ENCODE measurements at places on chromosomes 7 and 10.

GRCh38 chr10:29268011-29268410 lies 20.9 kb upstream of the LYZL1 start:
- no peaks in the 10 kb centered on the region for H3K27me3 ChIP-seq
- no peak overlapping the region for H3K4me3 ChIP-seq
- H3K4me1 ChIP-seq, result 0 out of 2 replicates have a peak, but pooled peaks cover 1% of the 10 kb centered on the region
- no peak for DNase-seq

DNA sequence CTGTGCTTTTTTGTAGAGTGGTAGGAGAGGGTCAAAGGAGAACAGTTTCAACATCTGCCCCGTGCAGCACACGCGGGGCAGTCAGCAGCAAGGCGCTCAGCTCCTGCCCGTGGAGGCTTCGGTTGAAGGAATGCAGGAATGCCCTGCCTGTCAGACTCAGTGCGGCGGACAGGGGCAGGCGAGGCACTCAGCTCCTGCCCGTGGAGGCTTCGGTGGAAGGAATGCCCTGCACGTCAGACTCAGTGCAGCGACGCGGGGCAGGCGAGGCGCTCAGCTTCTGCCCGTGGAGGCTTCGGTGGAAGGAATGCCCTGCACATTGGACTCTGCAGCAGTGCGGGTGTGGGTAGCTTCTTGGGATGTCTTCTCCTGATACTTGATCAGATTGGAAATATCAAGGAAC lies 37.0 kb downstream of the PPP2R2D start:
- DNase-seq, result no peak
- H3K27ac ChIP-seq, result no peak overlapping the region
- H3K27me3 ChIP-seq, result no peaks in the 10 kb centered on the region
- peaks cover 19% of the 10 kb centered on the region for H3K36me3 ChIP-seq
- H3K4me1 ChIP-seq, result no peaks in the 10 kb centered on the region

DNA sequence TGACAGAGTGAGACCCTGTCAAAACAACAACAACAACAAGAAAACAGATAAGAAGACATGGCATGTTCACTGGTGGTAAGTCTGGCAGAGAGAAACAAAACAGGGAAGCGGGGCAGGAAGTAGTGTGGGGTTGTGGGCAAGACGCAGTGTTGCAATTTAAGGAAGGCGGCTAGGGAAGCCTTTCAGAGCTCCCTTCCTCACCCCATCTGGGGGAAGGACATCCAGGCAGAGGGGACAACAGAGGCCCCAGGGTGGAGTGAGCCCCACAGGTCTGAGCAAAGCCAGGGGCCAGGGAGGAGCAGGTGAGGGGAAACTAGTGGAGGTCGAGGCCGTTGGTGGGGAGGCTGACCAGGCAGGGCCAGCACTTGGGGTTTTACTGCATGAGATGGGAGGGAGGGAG lies 16.8 kb downstream of the LAT2 start:
- no peak overlapping the region for H3K4me3 ChIP-seq
- no peaks in the 10 kb centered on the region for H3K4me1 ChIP-seq
- H3K27me3 ChIP-seq, result no peaks in the 10 kb centered on the region
- H3K36me3 ChIP-seq, result peaks cover 15% of the 10 kb centered on the region

DNA sequence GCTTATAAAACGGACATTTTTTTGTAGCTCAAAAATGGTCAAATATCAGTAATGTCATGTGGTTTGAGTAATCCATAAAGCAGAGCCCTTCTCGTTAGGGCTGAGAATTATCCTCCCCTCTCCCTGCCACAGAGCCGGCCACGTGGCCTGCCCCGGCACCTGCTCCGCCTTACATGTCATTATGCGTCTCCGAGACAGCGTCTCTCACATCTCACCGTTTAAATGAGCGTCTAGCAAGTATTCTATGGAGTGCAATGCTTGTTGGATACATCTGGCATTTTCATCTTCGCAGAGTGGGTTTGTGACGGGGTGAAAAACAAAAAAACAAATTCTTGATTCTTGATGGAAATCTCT lies 86.1 kb downstream of the CUX1 start:
- H3K36me3 ChIP-seq, result no peaks in the 10 kb centered on the region
- H3K27me3 ChIP-seq, result no peaks in the 10 kb centered on the region
- no peak for DNase-seq
- no peak overlapping the region for H3K27ac ChIP-seq

DNA sequence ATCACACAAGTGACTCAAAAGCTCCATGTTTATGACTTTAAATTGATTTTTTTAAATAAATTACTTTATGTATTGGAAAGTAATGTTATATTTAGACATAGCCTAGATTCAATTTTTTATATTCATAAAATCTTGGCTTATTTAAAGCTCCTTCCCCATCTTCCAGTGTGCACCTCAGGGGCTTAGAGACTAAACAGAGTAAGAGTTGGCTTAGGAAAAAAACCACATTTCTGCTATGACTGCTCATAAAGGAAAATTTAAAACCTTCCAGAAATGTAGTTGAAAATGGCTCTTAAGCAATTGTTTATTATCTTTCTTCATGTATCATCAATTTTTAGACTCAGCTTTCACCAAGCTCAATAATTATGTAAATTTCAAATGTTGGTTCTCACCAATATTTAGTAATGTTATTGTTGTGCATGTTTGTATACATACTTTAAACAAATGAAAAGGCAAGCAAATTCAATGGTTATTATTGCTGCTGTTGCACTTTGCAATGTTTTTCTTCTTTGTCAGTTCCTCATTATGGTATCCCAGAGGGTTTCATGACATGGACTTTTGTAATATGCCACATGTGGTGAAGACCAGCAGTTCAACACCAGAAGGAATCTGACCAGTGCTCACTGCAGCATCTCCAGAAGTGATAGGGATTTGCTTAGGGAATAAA lies 700.1 kb upstream of the ANKRD30A start:
- no peaks in the 10 kb centered on the region for H3K36me3 ChIP-seq
- H3K27me3 ChIP-seq, result no peaks in the 10 kb centered on the region
- no peaks in the 10 kb centered on the region for H3K4me1 ChIP-seq
- H3K27ac ChIP-seq, result no peak overlapping the region
- no peak overlapping the region for H3K4me3 ChIP-seq

GRCh38 chr7:103751311-103751880 lies 238.1 kb downstream of the RELN start:
- no peaks in the 10 kb centered on the region for H3K36me3 ChIP-seq
- no peak overlapping the region for H3K27ac ChIP-seq
- H3K27me3 ChIP-seq, result no peaks in the 10 kb centered on the region
- no peak overlapping the region for H3K4me3 ChIP-seq
- no peak for DNase-seq

GRCh38 chr10:128324058-128324827 lies 198.0 kb upstream of the MKI67 start:
- H3K27me3 ChIP-seq, result no peaks in the 10 kb centered on the region
- H3K36me3 ChIP-seq, result no peaks in the 10 kb centered on the region
- DNase-seq, result peak; percentile 31
- H3K27ac ChIP-seq, result no peak overlapping the region

DNA sequence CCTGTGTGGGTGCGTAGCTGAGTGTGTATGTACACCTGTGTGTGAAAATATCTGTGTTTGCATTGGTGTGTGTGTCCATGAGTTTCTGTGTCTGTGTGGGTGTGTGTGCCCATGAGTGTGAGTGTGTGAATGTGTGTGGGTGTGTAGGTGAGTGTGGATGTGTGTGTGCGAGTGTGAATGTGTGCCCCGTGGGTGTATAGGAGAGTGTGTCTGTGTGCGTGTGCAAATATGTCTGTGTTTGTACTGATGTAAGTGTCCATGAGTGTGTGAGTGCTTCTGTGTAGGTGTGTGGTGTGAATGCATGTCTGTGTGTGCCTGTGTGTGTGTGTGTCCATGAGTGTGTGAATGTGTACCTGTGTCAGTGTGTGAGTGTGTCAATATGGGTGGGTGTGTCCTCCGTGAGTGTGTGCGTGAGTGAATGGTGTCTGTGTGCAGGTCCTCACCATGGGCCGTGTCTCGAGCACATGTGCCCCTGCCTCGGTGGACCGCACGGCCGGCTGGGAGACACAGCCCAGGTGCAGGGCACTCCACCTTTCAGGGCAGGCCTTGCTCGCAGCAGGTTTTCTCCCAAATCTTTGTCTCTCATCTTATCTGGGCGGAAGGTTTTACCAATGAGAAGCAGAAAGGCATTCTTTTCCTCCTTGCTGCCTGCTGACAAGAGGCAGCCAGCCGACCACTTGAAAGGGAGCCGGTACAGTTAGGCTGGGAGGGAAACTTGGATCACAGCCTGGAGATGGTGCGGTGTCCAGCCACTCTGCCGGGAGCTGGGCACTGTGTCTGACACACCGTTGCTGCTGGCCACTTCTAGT lies 107.1 kb upstream of the FAM20C start:
- no peaks in the 10 kb centered on the region for H3K27me3 ChIP-seq
- DNase-seq, result no peak
- H3K4me1 ChIP-seq, result peaks cover 5% of the 10 kb centered on the region
- H3K36me3 ChIP-seq, result no peaks in the 10 kb centered on the region

DNA sequence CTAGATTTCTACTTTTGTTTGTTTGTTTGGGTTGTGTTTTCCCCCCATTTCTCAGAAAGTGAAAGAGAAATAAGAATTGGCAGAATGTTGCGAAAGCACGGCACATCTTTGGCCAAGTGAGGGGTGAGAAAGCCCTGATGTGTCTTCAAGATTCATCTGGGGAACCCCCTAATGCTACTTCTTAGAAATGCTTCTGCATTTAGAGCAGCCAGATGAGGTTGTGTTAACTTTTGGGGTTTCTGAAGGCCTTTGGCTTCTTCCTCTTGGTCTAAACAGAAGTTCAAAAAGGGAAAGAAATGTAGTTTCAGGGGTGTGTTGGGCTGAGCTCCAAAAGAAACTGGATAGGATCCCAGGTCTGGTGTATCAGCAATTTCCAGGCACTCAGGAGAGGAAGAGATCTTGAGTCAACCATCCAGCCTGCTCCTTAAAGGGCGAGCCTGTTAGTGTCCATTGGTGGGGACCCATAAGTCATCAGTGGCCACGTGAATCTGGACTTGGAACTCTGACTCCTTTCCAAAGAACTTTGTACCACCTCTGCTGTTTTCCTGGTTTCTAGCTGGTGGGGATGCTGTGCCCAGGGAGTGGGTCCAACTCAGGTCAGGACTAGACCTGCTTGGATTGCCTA lies 6.5 kb downstream of the DUSP5 start:
- H3K27me3 ChIP-seq, result no peaks in the 10 kb centered on the region
- no peak overlapping the region for H3K4me3 ChIP-seq
- H3K27ac ChIP-seq, result no peak overlapping the region
- no peak for DNase-seq
- H3K36me3 ChIP-seq, result peaks cover 5% of the 10 kb centered on the region

- DNase-seq, result no peak
- no peaks in the 10 kb centered on the region for H3K36me3 ChIP-seq
- no peak overlapping the region for H3K27ac ChIP-seq
- no peaks in the 10 kb centered on the region for H3K27me3 ChIP-seq
- H3K4me3 ChIP-seq, result no peak overlapping the region
These were observed 45.3 kb downstream of the ADRA2A start for GRCh38 chr10:111122127-111122526.

DNA sequence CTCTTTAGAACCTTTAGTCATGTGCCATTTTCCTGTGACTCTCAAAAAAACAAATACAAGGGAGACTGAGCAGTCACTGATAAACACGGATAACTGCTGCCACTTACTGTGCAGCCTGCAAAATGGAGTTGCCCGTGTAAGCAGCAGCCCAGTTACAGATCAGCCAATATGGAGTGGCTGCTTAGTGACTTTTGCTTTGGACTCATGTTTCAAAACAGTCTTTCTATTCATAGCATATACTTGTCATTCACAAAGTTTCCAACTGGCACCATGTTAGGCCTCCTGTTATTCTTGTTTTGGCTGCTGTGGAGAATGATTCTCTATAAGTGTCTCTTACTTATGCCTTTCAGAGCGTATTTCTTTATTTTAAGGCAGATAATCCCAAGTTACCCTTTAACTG lies 3.0 kb downstream of the FAM204A start:
- no peaks in the 10 kb centered on the region for H3K27me3 ChIP-seq
- H3K27ac ChIP-seq, result no peak overlapping the region
- no peak for DNase-seq
- no peak overlapping the region for H3K4me3 ChIP-seq

DNA sequence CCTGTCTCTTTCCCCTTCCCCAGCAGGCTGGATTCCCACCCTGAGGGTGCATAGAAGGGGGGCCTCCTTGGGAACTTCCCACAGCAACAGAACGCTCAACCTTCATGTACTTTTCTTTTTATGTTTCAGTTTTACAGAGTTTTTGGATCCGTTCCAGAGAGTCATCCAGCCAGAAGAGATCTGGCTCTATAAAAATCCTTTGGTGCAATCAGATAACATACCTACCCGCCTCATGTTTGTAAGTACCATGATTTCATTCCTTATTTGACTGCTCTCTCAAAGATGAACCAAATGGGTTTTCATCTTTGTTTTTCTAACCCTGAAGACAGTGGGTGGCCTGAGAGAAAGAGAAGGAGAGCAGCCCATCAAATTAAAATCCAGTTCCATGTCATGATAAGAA lies 46.7 kb downstream of the PLPP4 start:
- H3K27me3 ChIP-seq, result no peaks in the 10 kb centered on the region
- DNase-seq, result no peak
- H3K4me1 ChIP-seq, result no peaks in the 10 kb centered on the region

GRCh38 chr10:100882671-100883311 lies 30.0 kb upstream of the SLF2 start:
- H3K27ac ChIP-seq, result no peak overlapping the region
- no peaks in the 10 kb centered on the region for H3K27me3 ChIP-seq
- H3K4me3 ChIP-seq, result no peak overlapping the region
- H3K36me3 ChIP-seq, result no peaks in the 10 kb centered on the region

DNA sequence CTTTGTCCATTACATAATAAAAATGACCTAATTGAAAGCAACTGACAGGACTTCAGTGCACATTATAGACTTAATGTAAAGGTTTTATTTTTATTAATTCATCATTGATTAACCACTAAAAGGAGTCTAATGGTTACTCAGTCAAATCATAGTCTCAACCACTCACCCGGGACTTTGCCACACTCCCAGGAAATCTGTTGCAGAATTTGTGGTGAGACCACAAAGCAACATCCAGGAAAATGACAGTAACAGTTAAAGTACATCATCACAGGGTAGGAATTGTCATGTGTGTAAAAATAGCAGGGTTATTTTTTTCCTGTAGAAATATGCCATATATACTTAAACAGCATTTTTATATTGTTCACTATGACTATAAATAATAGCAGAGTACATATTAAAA lies 6.3 kb upstream of the HGF start:
- no peak for DNase-seq
- H3K4me3 ChIP-seq, result no peak overlapping the region

DNA sequence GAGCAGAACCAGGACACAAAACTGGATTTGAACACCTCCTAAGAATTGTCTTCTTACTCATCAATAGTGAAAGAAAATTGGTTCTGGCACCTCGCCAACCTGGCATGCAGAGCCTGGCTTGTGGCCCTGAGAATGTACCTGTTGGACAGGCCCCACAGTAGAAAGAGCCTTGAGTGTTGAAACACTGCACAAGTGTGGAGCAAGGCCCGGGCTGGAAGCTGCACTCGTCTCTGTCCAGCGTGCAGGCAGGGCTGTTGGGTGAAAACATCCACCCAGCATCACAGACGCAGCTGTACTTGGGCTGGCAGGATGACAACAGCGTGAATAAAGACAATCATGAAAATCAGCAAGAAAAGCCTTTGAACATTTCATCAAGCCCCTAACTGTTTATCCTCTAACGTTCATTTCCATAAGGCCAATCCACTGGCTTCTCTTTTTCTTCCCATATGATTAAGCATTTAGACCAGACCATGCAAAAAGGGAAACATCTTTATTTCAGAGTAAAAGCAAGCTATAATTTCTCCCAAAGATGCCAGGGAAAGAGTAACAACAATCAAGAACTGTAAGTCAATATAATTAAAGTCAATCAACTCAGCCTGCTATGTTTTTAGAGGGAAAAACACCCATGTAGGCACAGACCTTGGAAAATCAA lies 15.6 kb downstream of the CUBN start:
- no peaks in the 10 kb centered on the region for H3K27me3 ChIP-seq
- no peaks in the 10 kb centered on the region for H3K36me3 ChIP-seq
- no peak overlapping the region for H3K27ac ChIP-seq
- no peak for DNase-seq
- no peak overlapping the region for H3K4me3 ChIP-seq
- no peaks in the 10 kb centered on the region for H3K4me1 ChIP-seq

Measured in iPS DF 6.9 (cell line).